Trophoblast cell (in vitro differentiated cells and primary cell): ENCODE measurements at places on chromosomes 2 and 18.
A peak's percentile ranks its signal among the peaks of the same experiment; 100 is the strongest.

DNA sequence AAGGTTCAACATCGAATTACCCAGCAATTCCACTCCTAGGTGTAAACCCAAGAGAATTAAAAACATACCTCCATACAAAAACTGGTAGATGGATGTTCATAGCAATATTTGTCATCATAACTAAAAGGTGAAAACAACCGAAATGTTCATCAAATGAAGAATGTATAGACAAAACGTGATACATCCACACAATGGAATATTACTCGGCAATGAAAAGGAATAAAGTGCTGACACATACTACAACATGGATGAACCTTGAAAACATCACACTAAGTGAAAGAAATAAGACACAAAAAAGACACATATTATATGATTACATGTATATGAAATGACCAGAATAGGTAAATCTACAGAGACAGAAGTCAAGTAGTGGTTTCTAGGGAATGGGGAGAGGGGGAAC is 20.6 kb upstream of the CHMP1B start:
- no peak for DNase-seq

GRCh38 chr2:9378433-9379390 is 44.6 kb downstream of the ITGB1BP1 start:
- peak; percentile 40 for DNase-seq

DNA sequence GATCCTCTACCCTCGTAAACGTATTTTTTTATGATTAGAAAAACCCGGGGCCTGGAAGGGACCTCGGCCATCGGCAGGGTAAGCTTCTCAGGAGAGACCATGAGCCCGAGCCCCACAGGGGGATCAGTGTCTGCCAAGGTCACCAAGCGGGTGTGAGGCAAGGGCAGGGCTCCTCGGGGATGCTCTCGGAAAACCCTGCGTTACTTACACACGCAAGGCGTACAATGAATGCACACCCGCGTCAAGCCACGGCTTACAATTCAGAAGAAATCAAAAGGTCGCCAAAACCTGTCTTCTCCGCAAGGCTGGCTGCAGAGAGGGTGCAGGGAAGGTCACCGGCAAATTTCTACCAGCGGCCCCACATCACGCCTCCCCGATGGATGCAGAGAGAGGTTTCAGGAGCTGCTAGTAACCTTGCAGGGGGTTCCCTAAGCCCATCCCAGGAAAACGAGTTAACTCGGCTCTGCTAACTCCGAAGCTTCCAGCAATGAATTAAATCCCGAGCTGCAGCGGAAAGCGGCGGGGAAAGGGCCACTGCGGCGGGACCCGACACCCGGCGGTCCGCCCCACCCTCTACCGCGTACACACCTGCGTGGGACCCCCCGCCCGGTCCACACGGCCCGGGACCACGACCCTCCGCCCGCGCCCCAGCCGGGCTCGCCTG is 638 bp downstream of the ST3GAL5 start:
- DNase-seq: no peak

DNA sequence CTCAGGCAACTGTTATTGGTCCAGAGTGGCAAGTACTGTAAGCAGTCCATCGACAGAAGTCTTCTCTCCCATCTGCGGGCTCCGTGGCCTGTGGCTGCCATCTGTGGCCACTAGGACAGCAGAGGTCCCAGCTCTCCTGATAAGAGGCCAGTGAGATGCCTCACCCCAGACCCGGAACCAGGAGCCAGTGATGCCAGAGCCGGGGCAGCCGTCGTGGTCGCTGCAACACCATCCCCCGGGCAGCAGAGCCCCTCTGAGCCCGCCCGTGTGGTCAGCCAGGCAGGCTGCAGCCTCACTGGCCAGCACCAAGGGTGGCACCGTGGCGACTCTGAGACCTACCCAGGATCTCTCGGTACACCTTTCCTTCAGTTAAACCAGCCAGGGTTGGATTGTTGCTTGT is 8.7 kb downstream of the GPR148 start:
- DNase-seq: no peak

DNA sequence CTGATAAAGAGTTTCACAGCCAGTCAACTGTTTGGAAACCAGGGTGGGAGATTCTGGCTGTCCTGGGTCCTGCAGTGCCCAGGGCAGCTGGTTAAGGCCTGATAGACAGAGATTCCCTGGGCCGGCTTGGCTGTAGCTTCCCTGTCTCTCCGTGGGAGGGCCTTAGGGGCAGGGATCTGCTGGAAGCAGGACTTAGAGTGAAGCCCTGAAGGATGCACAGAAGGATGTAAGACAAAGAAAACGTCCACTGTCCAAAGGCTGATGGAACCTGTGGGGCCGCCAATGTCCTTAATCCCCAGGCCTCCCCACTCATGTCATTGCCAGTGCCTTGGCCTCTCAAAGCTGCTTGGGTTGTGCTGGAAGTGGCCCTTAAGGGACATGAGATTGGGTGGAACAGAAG is 33.0 kb downstream of the MROH2A start:
- DNase-seq: no peak

- DNase-seq: no peak
Observed at GRCh38 chr2:160753331-160753654, 259.7 kb upstream of the RBMS1 start.

DNA sequence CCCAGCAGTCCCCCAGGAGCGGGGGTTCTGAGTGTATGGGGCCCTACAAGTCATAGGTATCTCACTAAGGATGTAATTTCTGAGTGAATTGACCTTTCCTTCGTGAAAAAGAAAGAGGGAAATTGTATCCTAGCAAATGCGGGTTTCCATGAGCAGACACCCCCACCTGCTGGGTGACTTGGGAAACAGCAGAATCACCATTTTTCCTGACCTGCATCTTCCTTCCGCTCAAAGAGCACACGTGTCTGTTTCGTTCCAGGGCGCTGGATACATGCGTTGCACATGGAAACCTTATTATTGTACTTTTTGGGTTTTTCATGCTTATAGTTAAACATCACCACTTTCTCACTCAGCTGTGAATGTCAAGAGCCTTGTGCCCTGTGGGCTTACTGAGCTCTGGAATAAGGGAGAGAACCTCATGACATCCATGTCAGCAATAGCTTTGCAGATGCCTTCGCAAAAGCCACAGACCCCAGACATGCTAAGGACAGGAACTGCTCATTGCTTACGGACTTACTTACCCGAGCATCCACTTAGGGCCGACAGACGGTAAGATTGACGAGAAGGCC is 132.8 kb downstream of the TPO start:
- peak; percentile 82 for DNase-seq

DNA sequence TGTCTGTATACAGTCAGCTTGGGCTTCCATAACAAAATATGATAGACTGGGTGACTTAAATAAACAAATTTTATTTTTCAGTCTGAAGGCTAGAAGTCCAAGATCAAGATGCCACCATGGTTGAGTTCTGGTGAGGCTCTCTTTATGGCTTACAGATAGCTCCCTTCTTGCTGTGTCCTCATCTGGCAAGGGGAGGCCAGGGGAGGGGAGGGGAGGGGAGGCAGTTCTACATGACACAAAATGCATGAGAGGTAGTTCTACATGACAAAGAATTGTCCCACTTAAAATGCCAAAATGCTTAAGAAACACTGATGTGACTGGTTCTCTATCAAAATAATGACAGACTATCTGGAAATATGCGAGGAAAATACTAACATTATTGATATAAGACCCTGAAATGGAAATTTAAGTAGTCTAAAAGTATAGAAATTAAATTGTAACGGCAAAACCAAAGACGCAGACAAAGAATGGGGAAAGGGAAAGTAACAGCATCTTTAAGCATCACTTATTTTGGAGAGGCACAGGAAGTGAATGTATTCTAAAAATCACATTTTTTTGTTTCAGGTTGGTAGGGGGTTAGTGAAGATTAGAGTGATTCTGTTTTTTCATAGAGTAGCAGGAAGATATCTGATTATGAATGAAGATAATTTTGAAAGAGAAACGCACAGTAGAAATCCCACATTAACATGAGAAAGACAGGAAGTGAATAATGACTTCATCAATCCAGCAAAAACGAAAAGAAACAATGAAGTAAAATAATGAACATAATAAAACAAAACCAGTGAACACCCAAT is 131.4 kb downstream of the STRN start:
- DNase-seq: no peak

DNA sequence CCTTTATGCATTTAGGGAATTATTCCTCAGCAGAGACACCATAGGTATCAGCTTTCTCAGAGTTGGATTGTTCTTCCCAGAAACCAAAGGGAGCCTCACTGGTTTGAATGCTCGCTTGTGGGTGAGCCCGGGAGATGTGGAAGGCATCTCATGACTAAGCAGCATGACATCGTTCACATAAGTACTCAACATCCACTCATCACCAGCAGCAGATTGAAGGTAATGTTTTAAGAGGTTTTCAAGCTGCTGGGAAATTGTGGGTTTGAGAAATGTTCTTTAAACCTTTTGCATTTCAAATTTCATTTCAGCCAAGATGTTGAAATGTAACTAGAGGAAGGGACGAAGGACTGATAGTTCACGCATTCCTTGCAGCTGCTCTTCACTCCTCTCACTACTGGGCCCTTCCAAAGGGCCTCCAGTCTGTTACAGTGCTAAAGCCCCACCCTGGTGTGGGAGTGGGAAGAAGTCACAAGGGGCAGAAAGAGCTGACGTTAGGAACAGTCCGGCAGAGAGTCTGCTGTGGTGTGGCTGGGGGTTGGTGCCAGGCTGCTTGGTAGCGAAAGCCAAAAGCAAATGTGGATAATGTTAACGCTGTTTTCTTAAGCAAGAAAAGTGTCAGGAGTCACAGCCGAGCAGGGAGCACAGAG is 324.5 kb upstream of the EPHA4 start:
- DNase-seq: no peak

GRCh38 chr2:7333189-7333765 is 416.1 kb downstream of the RNF144A start:
- DNase-seq: no peak

DNA sequence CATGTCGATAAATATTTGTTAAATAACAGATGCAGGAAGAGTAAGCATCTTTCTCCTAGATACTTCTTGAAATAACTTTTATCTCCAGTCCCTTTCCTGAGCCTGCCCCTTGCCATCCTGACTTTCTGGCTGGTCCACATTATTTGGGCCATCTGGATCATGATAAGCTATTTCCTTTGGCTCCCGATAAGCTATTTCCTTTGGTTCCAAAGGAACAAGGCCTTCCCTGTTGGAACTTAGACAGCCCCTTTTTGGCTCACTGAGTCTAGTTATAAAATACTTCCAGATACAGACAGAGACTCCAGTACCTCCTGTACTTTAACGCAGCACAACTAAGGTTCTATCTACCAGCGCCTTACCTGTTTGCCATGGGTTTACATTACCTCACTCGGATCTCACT is 205.3 kb upstream of the CCDC150 start:
- DNase-seq: peak; percentile 53

DNA sequence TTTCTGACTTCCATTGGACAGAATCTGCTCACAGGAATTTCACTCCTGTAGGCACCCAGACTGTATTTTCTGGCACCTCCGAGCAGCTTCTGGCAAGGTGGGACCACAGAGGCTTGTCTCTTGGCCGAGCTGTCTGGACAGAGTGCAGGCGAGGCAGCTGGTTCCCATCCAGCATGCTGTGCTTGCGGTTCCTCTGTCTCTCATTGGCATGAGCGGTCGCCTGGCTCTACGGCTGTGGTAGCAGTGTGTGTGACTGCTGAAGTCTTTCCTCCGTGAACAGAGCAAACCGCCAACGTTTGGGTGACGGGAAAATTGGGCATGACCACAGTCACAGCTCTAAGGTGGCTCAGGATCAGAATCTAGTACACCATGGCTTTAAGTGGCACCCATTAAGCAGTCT is 411.7 kb upstream of the NETO1 start:
- no peak for DNase-seq
